Glutamatergic neuron (in vitro differentiated cells): ENCODE measurements at places on chromosomes 1 and 21. TPM values are rescaled to one million over a fixed set of nuclear protein-coding genes. Genes with fewer than 3 reads are reported as not detected.

GRCh38 chr1:206420471-206420870, 49.8 kb upstream of the IKBKE start:
- no peak overlapping the region for H3K27ac ChIP-seq
- peaks cover 5% of the 10 kb centered on the region for H3K4me1 ChIP-seq
- H3K4me3 ChIP-seq = no peak overlapping the region
- H3K27me3 ChIP-seq = no peaks in the 10 kb centered on the region
- H3K36me3 ChIP-seq = no peaks in the 10 kb centered on the region
- no peak for DNase-seq

DNA sequence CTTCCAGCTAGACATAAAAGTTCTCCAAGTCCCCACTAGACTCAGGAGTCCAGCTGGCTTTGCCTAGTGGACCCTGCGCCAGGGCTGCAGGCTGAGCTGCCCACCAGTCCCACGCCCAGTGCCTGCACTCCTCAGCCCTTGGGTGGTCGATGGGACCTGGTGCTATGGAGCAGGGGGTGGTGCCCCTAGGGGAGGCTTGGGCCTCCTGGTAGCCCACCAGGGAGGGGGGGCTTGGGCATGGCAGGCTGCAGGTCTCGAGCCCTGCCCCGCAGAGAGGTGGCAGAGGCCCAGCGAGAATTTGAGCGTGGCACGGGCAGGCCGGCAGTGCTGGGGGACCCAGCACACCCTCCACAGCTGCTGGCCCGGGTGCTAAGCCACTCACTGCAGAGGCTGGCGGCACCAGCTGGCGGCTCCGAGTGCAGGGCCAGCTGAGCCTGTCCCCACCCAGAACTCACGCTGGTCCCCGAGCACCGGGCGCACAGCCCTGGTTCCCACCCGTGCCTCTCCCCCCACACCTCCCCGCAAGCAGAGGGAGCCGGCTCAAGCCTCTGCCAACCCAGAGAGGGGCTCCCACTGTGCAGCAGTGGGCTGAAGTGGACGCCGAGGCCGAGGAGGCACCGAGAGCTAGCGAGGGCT, 30.2 kb upstream of the GBP5 start:
- DNase-seq = no peak
- H3K36me3 ChIP-seq = no peaks in the 10 kb centered on the region
- H3K27me3 ChIP-seq = no peaks in the 10 kb centered on the region
- H3K4me1 ChIP-seq = no peaks in the 10 kb centered on the region

DNA sequence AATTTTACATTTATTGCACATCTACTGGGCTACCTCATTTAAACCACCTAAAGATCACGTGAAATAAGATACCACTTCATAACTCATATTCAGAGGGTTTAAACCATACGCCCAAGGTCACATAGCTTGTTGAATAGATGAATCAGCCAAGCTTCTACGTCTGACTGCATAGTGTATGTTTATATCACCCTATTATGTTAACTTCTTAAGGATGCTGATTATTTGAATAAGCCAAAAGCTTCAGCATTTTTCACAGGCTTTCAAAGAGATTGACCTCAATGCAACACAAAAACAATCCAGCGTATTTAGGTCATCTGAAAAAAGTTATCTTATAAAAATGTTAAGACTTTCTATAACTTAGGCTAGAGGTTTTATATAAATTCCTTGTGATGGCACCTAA, 373.8 kb downstream of the TGFB2 start:
- no peak for DNase-seq
- H3K27ac ChIP-seq = no peak overlapping the region
- no peaks in the 10 kb centered on the region for H3K36me3 ChIP-seq
- no peaks in the 10 kb centered on the region for H3K27me3 ChIP-seq
- H3K4me1 ChIP-seq = no peaks in the 10 kb centered on the region
- H3K4me3 ChIP-seq = no peak overlapping the region

- no peak overlapping the region for H3K27ac ChIP-seq
- H3K27me3 ChIP-seq = no peaks in the 10 kb centered on the region
- H3K36me3 ChIP-seq = no peaks in the 10 kb centered on the region
- no peaks in the 10 kb centered on the region for H3K4me1 ChIP-seq
- H3K4me3 ChIP-seq = no peak overlapping the region
- DNase-seq = no peak
These were observed 16.9 kb downstream of the LRRC8C start for GRCh38 chr1:89649783-89650182.

GRCh38 chr1:66733348-66734017, 18.8 kb upstream of the DYNLT5 start:
- no peaks in the 10 kb centered on the region for H3K36me3 ChIP-seq
- no peak overlapping the region for H3K4me3 ChIP-seq
- no peak for DNase-seq
- H3K27ac ChIP-seq = no peak overlapping the region

GRCh38 chr1:198168227-198168626, 11.4 kb downstream of the NEK7 start:
- peaks cover 8% of the 10 kb centered on the region for H3K4me1 ChIP-seq
- H3K27me3 ChIP-seq = peaks cover 1% of the 10 kb centered on the region
- H3K36me3 ChIP-seq = no peaks in the 10 kb centered on the region
- no peak overlapping the region for H3K4me3 ChIP-seq

DNA sequence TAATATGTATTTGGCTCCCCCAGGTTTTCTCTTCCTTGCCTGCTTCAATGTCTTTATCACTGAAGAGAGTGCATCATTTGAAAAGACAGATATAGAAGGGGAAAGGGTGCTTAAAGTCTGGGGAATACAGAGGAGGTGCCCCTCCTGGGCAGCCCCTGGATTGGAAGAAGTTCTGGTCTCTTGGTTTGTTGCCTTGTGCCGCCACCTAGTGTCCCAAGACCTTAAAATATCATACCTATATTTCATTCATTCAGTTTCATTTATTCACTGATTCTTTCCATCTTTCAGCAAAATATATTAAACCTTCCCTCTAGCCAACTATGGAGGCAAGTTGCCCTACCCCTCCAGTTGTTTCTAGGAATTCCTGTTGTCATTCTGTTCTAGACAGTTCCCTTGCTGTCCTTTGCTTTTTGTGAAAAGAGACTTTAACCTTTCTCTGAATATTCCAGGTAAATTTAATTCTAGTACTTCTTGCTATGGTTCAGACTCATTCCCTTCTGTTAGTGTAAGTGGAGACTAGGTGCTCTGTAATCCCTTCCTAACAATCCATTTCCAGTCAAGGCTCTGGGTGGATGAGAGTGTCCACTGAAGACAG, 56.1 kb downstream of the MEF2D start:
- H3K4me3 ChIP-seq = no peak overlapping the region
- H3K36me3 ChIP-seq = peaks cover 6% of the 10 kb centered on the region
- peak; percentile 51 for DNase-seq
- H3K27ac ChIP-seq = no peak overlapping the region
- H3K4me1 ChIP-seq = peaks cover 16% of the 10 kb centered on the region
- H3K27me3 ChIP-seq = peaks cover 9% of the 10 kb centered on the region

- H3K4me3 ChIP-seq = no peak overlapping the region
- no peak for DNase-seq
- H3K36me3 ChIP-seq = no peaks in the 10 kb centered on the region
- H3K4me1 ChIP-seq = peaks cover 1% of the 10 kb centered on the region
These were observed 6.2 kb downstream of the MTARC2 start for GRCh38 chr1:220754212-220754917.

DNA sequence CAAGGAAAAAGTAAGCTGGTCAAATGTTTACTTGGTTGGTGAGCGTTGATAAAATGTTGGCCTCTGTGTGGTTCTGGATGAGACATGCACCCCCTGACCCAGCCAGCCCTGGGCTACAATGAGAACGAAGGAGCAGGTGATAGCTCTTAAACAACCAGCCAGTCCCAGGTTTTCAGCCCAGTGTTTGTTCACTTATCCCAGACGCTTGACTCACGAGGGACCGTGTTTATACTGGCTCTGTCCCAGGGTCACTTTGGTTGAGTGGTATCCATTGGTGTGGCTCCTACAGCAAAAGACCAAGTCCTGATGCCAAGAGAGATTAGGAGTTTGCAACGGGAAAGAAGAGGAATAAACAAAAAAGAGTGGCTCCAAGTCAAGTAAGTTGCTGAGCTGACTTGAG, 86.9 kb downstream of the KCNJ15 start:
- no peak for DNase-seq
- H3K4me3 ChIP-seq = no peak overlapping the region
- no peaks in the 10 kb centered on the region for H3K4me1 ChIP-seq
- peaks cover 2% of the 10 kb centered on the region for H3K27me3 ChIP-seq
- peaks cover 5% of the 10 kb centered on the region for H3K36me3 ChIP-seq

DNA sequence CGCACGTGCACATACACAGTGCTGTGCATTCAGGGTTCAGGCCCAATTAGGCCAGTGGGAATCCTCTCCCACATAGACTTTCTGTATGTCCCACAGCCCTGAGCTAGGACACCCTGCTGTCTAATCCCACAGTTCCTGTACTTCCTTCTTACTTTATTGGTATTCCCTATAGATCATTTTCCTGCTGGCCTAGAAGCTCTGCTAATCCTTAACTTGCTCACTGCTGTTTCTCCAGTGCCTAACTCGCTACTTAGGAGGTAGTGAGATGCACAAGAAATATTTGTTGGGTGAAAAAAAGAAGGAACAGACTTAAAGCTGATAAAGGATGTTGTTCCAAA, 34.1 kb upstream of the FHAD1 start:
- no peak for DNase-seq
- H3K27me3 ChIP-seq = peaks cover 1% of the 10 kb centered on the region
- no peak overlapping the region for H3K27ac ChIP-seq
- H3K4me3 ChIP-seq = no peak overlapping the region

FCRL1 gene
- not detected for total RNA-seq

OR2T29 gene
- not detected for total RNA-seq

DDR2 gene
- total RNA-seq = 4.4 TPM

TNFRSF18 gene
- total RNA-seq = 3.0 TPM
